ENCODE measurements at places on chromosomes 13 and 19.

DNA sequence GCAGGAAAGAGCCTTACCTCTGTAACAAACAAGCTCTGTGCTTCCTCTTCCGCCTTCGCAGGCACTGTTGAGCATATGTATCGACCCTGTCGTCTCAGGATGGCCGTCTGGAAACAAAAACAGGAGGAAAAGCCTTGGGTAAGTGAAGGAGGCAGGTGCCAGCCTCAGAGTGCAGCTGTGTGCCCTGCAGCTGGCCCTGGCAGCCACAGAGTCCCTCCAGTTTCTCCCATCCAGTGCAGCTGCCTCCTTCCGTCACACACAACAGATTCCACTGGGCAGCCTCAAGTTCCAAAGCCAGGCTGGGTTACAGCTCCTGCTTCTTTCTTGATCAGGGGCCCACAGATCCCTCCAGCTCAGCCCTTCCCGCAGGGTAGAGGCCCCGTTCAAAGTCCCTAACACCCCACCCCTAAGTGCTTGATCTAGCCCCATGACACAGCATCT is 47.7 kb downstream of the DOCK9 start:
- no peak for DNase-seq

DNA sequence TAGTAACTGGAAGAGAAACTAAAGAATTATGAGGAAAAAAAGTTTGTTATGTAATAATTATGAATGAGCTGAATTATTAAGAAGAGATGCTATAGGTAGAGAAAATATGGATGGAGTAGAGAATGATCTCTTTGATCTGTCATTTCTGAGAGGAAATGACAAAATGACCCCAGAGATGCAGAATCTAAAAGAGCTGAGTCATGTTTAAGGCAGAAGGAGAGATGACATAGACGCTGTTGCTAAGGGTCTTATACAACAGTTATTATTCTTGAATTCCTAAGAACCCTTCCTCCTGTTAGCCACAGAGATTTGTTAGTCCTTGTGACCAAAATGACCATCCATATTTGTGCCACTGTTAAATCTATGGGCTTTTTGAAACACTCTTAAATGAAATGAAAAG is 58.3 kb upstream of the FREM2 start:
- DNase-seq = no peak

- DNase-seq = no peak
Measured at GRCh38 chr13:49561062-49561410, 24.3 kb downstream of the RCBTB1 start.

GRCh38 chr19:30449078-30449590 is 77.0 kb downstream of the ZNF536 start:
- no peak for DNase-seq

DNA sequence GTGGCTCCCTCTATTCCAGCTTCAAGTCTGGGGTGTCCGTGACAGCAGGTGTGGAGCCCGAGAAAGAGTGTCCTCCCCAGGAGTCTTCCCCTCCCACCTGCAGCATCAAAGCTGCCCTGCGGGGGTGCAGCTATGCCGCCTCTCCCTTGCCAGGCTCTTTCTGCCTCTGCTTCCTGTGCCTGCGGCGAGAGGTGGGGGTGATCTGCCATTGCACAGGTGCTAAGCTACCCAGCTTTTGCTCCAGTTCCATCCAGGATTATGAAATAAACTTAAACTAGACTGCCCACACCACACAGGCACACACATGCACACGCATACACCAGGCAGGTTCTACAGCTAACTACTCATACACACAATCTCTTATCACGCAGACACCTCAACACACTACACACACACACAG is 104.7 kb upstream of the CLDN10 start:
- DNase-seq = no peak

GRCh38 chr19:6864325-6864940 is 22.9 kb upstream of the ADGRE1 start:
- no peak for DNase-seq

DNA sequence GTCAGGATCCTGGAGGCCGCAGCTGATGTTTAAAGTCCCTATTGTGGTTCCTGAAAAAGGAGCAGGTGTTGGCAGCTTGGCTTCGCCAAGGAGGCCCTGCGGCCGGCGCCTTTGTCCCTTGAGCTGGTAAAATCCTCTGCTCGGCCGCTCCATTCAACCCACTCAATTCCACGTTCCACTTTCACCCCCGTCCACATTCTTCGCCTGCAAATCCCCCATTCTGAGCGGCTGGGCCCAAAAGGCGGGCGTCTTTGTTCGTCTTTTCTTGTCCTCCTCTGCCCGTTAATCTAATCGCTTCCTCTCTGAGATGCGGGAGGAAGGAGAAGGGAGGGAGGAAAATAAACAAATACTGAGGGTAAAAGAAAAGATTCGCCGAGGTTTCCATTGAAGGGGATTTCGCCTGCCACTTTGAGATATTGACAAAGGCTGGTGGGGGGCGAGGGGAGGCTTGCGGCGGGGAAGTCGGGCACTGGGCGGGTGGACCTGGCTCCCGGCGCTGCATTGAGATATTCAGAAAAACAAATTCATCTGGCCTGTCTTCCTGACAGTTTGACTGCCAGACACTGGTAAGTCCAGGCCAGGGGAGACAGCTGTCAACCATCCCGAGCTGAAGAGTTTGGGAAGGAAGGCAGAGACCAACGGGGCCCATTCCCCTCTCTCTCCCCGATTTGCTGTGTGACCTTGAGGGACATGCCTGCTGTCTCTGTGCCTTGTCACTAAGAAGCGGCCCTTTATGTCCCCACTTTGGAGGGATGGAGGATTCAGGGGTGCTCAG is 37.6 kb downstream of the ZNRF4 start:
- DNase-seq = no peak

- no peak for DNase-seq
Measured at GRCh38 chr19:41354343-41354953, 726 bp upstream of the TGFB1 start.

GRCh38 chr19:56026769-56027168 is 40.2 kb downstream of the NLRP5 start:
- no peak for DNase-seq

DNA sequence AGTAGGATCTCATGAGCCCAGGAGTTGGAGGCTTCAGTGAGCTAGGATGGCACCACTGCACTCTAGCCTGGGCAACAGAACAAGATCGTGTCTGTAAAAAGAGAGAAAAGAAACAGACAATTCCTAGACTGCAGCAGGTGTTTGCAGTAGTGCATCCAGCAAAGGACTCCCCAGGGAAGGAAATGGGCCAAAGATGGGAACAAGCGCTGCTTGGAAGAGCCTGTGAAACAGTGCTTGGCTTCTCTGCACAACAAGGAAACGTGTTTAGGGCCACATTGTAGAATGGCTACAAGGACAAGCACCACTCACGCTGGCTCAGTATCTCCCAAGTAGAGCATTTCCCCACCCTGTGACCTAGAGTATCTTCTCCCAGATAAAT is 35.5 kb upstream of the LDLR start:
- DNase-seq = no peak

DNA sequence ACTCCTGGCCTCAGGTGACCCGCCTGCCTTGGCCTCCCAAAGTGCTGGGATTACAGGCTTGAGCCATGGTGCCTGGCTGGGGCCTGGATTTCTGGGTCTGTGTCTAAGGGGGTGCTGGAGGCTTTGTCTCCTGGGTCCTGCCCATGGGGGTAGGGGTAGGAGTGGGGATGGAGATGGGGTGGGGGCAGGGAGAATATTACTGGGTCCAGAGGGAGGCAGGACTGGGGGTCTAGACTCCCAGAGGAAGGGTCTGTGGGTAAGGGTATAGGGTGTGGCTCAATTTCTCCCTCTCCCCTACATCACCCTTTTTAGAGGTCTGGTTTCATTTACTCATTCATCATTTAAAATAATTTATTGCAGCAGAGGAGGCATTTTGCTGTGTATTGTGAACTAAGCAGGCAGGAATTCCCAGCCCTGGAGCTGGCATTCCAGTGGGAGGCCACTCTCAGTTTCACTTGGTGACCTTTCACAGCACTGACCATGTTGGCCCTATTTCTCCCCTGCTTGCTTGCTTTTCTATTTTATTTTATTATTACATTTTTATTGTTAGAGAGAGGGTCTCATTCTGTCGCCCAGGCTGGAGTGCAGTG is 810 bp upstream of the NFKBID start:
- peak; percentile 59 for DNase-seq

GRCh38 chr19:33295621-33296487 is 6.5 kb downstream of the CEBPA start:
- no peak for DNase-seq

- no peak for DNase-seq
Measured at GRCh38 chr13:94216476-94216875, 263.0 kb downstream of the DCT start.

DNA sequence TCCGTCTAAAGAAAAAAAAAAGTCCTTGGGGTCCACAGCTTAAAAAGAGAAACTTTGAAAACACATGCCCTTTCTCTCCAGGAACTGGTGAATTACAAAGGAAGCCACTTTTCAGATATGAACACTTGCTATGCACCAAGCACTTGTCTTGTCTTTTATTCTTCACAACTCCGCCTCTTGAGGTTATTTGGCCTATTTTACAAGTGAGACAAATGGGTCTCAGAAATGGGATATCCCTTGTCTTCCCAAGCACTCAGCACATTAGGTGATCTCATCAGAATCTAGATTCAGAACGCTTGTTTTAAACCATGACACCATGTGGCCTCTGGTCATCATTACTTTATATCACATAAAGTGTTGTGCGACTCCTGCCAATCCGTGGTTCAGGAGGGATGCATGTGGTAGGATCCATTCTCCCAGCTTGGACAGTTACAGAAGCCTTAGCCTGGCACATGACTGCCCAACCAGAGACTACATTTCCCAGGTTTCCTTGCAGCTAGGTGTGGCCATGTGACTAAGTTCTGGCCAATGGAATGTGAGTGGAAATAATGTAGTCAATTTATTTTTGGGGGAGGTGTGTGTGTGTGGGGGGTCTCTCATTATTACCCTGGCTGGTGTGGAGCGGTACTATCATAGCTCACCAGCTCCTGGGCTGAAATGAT is 13.9 kb downstream of the TSKS start:
- DNase-seq = no peak

GRCh38 chr13:114128624-114129522 is 3.5 kb downstream of the RASA3 start:
- peak; percentile 87 for DNase-seq
